Inflammatory macrophage (primary cell): ENCODE measurements at places on chromosomes 4 and X.
A peak's percentile ranks its signal among the peaks of the same experiment; 100 is the strongest.

DNA sequence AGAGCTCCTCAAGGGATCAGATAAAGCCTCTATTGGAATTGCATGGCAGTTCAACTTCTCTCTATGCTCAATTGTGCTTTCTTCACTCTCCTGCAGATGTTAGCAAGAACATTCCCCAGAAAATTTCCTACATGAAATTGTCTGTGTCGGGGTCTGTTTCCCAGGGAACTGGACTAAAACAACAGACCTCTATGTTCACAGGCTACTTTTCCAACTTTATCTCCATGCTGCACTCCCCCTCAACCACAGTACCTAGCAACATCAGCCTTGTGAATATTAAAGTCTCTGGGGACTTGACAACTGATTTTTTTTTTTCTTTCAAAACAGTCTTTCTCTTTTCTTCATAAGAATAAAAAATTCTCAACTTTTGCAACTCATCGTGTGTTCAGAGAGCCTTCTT lies 1470.8 kb upstream of the ADGRL3 start:
- no peak for DNase-seq

- no peak for DNase-seq
Observed at GRCh38 chr4:133584714-133585113, 435.6 kb downstream of the PCDH10 start.

- DNase-seq, result peak; percentile 2
Observed at GRCh38 chrX:150635952-150636351, 57.2 kb upstream of the MTMR1 start.

DNA sequence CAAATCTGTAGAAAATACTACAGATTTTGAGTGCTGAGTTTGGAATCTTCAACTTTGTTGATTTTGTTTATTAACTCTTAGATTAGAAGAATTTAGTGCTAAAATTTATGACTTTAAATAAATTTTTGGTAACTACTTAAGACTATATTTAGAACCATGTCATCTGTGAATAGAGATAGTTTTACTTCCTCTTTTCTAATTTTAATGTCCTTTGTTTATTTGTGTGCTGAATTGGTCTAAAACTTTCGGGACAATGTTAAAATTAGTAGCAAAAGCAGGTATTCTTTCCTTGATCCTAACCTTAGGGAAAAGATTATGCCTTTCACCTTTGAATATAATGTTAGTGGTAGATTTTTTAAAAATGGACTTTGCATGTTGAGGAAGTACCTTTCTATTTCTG lies 119.7 kb upstream of the CXorf51A start:
- DNase-seq, result no peak

GRCh38 chr4:48275247-48275646 lies 5.6 kb upstream of the TEC start:
- DNase-seq, result peak; percentile 61
